NCI-H1092 treated with DMSO at 0.1 percent for 48 hours (cell line): ENCODE measurements at places on chromosomes 4 and X.

DNA sequence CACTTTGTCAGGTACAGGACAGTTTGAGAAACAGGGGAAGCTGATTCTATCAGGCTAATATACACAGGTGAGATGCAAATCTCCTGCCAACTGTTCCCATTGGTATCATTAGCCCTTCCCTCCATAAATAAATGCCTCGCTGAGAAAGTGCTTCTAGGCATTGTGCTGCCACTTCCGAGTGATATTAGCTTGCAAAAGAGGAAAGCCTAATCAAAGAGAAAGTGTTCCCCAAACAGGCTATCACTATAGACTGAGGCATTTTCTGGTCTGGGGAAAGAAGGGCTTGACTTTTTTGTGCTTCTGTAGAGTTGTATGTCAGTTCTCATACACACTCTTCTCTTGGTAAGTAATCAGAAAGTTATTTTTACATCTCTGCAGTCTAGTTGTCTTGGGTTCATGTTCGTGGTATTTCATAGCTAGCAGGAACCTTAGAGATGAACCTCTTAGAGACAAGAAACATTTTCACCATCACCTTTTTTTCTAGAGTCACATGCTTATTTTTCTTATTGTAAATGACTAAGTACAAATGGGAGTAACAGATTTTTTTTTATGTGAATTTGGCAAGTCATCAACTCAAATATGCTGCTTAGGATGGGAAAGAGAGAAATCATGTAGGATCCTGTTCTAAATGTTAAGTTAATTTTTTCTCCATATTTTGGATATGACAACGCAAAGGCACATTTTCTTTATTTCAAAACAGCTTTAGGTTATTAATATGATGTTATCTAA, 1009.8 kb downstream of the ADGRL3 start:
- no peak for DNase-seq

- DNase-seq: peak; percentile 78
These were observed at the start of gene NPNT for GRCh38 chr4:105894660-105895582. Gene NPNT, plus strand, starts transcription at chr4:105895471. Its CDS starts 182 bp downstream, at chr4:105895653.

- DNase-seq: no peak
These were observed 189.4 kb downstream of the QDPR start for GRCh38 chr4:17322514-17322913.

DNA sequence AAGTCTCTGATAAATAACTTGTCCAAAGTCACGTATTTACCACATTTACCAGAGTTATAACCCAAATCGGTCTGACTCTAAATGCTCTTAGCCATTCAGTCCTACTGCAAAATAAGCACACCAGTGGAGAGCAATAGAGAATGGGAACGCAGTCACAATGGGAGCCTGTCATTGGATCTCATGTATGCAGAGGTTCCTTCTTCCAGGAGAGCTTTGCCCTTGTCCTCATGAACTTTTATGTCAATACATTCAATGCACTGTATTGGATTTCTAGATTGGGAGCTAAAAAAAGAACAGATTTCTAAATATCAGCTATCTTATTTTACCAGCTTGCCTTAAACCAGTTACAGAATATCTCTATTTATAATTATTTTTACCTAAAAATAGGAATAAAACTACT, 149.1 kb upstream of the CXXC4 start:
- DNase-seq: no peak

DNA sequence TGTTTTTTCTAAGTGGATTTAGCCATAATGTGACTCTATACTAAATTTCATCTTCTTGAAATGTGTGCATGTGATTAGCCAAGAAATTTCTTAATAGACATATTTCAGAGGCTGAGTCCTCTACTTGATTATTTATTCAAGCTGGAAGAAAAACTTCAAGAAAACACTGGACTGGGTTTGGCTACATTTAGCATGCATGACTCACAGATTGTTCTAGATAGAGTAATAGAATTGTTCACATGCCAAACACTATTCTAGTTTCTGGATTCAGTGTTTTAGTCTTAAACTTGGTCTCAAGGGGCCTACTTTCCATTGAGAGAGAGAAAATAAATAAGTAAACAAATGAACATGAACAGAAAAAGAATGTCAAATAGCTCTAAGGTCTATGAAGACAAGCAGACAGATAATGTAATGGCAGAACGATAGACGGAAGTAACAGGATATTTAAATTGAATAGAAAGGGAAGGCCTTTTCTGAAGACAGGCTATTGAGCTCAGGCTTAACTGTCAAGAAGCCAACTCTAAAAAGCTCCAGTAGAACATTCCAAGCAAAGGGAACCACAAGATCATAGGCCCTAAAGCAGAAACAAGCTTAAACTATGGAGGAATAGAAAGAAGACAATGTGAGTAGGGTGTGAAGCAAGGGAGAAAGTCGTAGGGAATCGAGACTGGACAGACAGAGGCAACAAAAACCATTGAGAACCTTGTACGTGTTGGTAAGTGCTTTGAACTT, 104.6 kb downstream of the TMEM144 start:
- DNase-seq: no peak

GRCh38 chrX:17024886-17025285, 78.4 kb downstream of the REPS2 start:
- DNase-seq: no peak

GRCh38 chr4:77203380-77204197, 46.6 kb downstream of the CCNG2 start:
- DNase-seq: peak; percentile 58

DNA sequence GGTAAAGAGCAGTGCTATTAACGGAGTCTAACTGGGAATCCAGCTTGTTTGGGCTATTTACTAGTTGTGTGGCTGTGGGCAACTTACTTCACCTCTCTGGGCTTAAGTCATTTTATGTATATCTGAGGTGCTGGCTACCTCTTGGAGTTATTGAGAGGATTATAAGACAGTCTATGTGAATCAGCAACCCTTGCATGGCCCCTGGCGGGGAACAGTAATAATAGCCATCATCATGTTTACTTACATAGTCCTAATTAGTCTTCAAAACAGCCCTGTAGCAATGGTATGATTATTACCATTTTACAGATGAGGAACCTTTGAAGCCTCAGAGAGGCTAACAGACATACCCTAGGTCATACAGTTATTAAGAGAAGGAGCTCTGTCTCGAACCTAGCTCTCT, 1.5 kb downstream of the HPRT1 start:
- DNase-seq: no peak

- no peak for DNase-seq
These were observed 149.6 kb downstream of the NAF1 start for GRCh38 chr4:163017135-163017534.

- DNase-seq: no peak
These were observed 1012.1 kb downstream of the RAB28 start for GRCh38 chr4:12472087-12472486.

GRCh38 chr4:76696109-76696508, 201.8 kb downstream of the SOWAHB start:
- peak; percentile 21 for DNase-seq

GRCh38 chr4:47010912-47011446, 17.6 kb upstream of the GABRA4 start:
- DNase-seq: no peak

GRCh38 chr4:38856524-38857337, at the start of gene TLR6:
Gene TLR6, minus strand, starts transcription at chr4:38856817. Its CDS starts 27,344 bp downstream, at chr4:38829473.
- DNase-seq: peak; percentile 30

DNA sequence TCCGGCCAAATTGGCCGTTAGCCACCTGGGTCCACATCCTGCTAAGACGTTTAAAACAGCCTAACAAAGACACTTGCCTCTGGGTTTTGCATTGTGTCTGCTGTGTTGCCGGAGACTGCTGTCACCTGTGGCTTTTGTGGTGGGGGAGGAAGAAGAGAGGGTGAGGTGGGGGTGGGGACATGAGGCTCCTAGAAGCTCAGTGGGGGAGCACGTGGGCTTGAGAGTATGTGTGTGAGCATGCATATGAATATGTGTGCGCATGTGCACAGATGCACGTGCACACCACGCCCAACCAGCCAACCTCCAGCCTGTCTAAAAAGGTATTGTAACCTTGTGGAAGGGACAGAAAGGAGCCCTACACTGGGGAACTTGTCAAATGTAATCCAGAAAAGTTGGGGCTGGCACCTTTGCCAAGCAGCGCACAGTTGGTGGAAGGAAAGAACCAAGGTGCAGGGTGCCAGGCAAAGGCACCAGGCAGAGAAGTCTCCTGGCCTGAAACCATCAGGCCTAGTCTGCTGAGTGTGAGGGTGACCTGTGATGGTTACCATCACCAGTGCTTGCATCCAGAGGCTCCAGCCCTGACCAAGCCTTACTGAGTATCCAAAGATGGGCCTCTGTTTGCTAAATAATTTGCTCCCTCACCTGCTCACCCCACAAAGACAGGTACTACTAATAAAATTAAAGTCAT, 10.1 kb upstream of the SASH3 start:
- DNase-seq: no peak

DNA sequence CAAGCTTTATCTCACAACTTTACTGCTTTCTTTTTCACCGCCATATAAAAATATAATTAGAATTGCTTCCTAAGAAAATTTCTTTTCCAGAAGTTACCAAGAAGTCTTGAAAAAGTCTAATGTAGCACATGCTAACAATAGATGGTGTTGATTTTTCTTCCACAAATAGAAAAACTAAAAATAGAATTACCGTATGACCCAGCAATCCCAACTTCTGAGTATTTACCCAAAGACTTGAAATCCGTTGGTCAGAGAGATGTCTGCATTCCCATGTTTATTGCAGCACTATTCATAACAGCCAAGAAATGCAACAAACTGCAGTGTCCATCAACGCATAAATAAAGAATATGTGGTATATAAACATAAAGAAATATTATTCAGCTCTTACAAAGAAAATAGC, 17.8 kb upstream of the EDNRA start:
- no peak for DNase-seq

GRCh38 chr4:173230062-173230461, 61.5 kb downstream of the GALNT7 start:
- DNase-seq: no peak

GRCh38 chrX:148806145-148806870, 305.9 kb downstream of the AFF2 start:
- no peak for DNase-seq

GRCh38 chrX:19514791-19515614, at the start of gene MAP3K15:
Gene MAP3K15, minus strand, starts transcription at chrX:19515508. Its CDS starts 247 bp downstream, at chrX:19515261.
- peak; percentile 12 for DNase-seq

GRCh38 chrX:23118163-23118562, 118.4 kb downstream of the DDX53 start:
- DNase-seq: no peak

DNA sequence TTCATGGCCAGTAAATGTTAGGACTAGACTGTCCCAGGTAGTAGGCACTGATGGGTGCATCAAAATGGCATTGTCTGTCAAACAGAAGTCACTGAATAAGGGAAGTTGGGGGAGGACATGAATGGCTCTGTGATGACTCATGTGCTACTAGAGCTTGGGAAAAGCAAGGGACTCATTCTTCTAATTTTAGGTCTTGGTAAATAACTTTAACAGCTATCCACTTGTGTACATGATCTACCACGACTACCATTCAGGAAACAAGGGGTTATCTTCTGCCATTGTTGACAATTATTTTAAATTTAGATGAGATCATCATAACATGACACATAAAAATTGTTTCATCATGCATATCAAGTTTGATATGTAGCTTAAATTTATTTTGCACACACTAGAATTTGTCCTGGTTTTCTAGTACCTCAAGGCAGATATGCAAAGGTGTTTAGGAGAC, 6.3 kb downstream of the AREG start:
- no peak for DNase-seq

DNA sequence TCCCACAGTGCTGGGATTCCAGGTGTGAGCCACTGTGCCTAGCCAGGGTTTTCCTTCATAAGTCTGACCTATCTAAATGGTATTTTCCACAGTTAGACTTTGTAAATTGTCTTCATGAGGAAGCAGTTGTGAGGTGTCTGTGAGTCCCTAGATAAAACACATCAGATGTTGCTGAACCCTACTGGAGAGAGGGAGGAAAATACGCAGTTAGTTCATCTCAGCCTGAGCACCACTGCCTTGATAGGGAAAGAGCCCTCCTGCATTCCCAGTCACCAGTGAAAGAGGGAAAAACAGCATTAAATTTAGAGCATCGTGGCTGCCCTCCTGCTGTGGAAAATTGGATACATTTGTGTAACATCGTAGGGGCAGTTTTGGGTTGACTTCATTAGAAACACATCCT, 31.7 kb upstream of the CLDN34 start:
- DNase-seq: no peak

DNA sequence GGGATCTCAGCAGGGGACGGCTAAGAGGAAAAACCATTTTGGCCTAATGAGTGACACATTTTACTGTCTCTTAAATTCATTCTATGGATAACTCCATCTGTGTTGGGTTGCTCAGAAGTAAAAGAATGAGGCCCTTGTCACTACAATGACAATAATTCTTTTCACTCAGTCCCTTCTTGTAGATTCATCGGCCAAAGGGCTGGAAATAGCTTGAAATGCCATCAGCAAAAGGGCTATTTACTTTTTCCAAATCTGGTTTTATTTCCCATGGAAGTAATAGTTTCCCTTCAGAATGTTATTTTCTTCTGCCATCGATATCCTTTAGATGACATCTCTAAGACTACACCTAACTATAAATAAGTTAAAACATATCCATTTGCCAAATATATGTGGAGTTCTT, 7.4 kb downstream of the MEPE start:
- DNase-seq: no peak

GRCh38 chr4:140986045-140986444, 147.2 kb downstream of the RNF150 start:
- DNase-seq: no peak

- no peak for DNase-seq
These were observed 85.7 kb downstream of the APOOL start for GRCh38 chrX:85089321-85089840.

DNA sequence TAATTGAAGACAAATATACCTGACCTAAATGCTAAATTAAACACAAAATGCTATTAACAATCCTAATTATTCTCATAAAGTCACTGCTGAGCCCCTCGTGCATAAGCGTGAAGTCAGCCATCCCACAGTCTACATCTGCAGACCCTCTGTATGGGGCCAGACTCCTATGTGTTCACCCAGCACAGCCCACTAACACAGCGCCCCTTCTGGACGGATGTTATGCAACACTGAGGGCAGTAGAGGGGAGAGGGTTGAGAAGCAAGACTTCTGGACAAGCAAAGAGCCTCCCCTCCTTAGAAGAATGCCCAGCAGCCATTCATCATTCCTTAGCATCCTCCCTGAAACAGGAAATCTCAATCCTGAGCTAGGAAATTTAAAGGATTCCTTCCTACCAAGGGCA, 7.9 kb downstream of the TRPC3 start:
- no peak for DNase-seq

DNA sequence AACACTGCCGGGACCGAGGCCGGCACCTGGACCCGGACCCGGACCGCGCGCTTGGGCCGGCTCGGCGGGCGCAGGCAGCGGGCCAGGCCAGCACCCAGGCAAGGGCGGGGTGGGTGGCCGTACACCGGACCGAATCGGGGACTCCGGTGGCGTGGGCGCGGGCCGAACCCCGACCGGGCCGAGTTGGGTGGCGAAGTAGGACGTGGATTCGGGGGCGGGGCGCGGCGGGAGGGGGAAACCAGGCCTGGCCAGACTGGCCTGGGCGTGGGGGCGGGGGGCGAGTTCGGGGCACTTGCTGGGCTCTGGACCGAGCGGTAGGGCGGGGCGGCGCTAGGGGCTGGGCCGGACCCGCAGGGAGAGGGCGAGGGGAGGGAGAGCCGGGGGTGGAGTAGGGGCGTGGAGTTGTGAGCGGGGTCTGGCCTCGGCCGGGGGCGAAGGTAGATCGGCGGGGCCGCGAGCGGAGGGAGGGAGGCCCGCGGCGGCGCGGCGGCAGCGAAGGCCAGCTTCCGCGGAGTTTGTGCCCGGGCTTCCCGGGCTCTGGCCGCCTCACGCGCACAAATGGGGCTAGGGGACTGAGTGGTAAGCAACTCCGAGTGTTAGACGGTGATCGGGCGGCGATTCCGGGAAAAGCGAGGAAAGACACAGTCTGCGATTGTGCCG, 1.8 kb upstream of the BCORL1 start:
- DNase-seq: no peak
